Vagina (tissue), 2 donors: ENCODE measurements at places on chromosomes 5 and 9. TPM values are rescaled to one million over a fixed set of nuclear protein-coding genes. Genes with fewer than 3 reads are reported as not detected.

DNA sequence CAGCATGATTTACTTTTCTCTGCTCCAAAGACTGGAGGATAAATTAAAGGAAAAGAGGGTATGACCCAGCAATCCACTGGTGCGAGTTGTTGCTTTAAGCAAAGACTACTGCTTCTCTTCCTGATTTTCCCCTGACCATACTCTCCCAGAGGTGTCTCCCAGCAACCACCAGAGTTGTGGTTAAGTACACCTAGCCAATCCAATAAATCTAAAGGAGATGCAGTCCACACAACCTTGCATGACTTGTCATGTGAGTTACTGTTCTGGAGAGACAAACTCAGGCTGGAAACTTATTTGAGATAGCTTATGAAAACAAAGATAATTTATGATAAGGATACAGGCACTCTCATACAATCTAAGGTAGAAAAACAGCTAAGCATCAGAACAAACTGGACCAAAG is 11.9 kb downstream of the TMC1 start:
- no peak for DNase-seq

DNA sequence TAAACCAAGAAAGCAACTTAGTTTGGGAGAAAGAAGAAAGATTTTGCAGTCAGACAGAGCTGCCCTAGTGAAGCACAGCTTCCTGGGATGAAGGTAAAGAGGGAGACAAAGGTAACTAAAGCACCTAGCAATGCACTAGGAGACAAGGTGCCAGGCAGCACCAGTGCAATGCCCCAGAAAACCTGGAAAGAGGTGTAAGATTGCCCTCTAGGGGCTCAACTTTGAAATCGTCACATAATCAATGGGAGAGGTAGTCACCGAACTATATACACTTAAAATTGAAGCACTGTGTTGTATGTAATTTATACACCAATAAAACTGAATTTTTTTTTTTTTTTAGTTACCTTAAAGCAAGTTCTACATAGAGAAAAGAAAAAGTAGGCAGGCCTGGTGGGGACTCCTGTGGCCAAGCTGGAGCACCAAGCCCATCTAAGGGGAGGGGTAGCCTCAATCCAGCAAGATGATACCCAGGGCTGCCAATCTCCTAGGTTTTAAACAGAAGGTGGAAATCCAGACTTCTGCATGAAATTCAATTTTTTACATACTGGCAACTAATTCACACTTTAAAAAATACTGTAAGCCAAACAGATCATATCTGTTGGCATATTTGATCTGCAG is 48.2 kb downstream of the CDK5RAP2 start:
- no peak for DNase-seq

The CSF2 gene
- not detected for total RNA-seq

GRCh38 chr5:148792744-148793143 is 33.7 kb upstream of the ADRB2 start:
- no peak for DNase-seq

GRCh38 chr5:675871-676698 is 17.1 kb downstream of the TPPP start:
- DNase-seq, result no peak

GRCh38 chr5:157072508-157072907 is 13.6 kb upstream of the HAVCR1 start:
- no peak for DNase-seq

The CBY3 gene
- total RNA-seq, result not detected

The WNT8A gene
- total RNA-seq, result not detected

The OR13C3 gene
- total RNA-seq, result not detected

DNA sequence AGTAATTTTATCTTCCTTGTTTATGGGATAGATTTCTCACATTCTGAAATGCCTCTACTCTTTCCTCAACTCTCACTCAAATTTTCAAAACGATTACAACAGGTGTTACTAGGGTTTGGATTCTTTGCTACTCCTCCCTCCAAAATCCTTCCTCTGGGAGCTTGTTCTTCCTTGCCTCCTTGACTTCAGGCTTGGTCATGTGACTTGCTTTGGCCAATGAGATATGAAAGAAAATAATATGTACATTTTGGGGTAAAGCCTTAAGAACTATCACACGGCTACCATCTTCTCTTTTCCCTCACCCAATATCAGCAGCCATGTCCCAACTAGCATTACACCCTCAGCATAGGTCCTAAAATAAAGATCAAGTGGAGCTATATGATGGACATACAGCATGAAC is 28.8 kb upstream of the SLC1A1 start:
- no peak for DNase-seq

DNA sequence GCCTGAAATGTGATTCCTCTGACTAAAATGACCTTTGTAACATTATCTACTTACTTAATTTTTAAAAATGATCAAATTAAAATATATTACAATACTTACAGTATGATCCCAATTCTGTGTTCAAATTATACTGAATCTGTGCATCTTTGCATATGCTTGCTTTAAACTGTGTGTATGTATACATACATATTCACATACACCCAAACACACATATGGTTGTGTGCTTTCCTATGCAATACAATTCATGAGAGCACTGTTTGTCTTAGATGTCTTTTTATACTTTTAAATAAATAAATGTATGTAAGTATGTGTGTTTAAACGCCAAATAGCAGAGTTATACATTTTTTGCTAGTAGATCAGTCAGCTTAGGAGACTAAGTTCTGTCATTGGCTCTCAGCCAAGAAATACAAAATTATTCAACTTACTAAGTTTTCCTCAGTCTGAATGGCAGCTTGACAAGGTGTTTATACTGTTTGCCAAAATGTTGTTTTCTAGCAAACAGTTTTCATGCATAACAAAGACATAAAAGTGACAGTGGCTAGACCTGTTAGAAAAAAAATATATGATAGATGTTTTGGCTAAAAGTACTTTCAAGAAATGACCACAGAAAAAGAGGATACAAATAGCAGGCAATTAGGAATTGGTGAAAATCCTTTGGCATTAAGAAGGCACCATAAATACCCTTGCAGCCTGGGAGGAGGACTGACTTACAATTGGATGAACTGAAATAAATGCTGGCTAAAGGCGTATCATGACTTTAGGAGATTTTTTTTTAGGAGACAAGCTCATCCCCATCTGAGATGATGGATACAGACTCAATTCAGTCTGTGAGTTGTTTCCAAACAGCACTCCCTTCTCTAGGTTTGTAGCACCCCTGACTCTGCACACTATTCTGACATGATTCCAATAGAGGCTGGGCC is 7.9 kb downstream of the TICAM2 start:
- DNase-seq, result no peak

The TAF11L5 gene
- total RNA-seq, result not detected

DNA sequence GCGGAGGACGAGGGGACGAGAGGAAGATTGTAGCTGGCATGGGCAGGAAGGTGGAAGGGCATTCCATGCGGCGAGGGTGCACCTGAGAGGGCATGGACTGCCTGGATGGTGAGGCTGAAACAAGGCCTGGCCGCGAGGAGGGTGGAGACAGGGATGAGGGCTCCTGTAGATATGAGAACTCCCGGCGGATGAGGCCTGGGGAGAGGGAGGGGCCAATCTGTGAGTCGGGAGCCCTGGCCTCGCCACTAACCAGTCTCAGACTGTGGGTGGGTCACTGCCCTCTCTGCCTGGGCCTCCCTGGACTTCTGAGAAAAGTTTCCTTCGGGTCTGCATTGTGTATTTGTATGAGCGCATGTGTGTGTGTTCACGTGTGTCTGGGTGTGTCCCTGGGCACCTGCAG is 55.4 kb downstream of the LMX1B start:
- no peak for DNase-seq

DNA sequence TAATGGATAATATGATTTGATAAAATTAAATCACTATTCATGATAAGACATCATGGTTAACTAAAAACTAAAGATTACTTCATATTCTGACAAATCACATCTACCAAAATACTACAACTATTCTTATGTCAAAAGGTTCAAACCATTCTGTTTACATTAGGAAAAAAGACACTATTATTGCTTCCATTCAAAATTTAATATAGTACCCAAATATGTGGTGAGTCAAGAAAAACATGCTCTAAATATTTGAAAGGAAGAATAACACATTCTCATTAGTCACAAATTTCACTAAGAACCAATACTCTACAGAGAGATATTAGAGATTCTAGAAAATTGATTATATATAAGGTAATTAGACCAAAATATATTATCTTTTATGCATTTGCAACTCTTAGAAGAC is 234.0 kb downstream of the TMEM232 start:
- DNase-seq, result no peak

The CARD6 gene
- 12.3 TPM for total RNA-seq

- no peak for DNase-seq
Measured at GRCh38 chr5:166493040-166493439, 1798.4 kb upstream of the WWC1 start.

The PAIP2 gene
- total RNA-seq, result 66.0 TPM

The LECT2 gene
- total RNA-seq, result not detected

The ACSL6 gene
- 0.49 TPM for total RNA-seq

DNA sequence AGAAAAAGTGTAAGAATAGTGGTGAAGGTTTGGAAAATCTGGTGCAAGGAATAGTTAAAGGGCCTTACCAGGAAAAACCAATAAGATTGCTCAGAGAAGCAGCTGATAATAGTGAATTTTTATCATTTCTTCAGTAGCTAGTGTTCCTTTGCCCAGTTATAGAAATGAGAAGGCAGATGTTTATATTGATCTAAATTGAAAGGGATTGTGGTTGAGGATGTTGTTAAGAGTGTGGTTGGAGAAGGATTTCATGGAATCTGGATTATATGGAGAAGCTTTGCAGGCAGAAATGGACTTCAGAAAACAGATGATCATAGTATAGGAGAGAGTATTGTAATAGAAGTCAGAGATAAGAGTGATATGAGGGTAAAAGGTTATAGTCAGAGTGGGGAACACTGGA is 102.6 kb downstream of the XRCC4 start:
- no peak for DNase-seq

The FOXD4L6 gene
- total RNA-seq, result not detected

- no peak for DNase-seq
Measured at GRCh38 chr5:32683125-32683524, 28.0 kb upstream of the NPR3 start.

GRCh38 chr9:136712690-136713544 is 545 bp downstream of the DIPK1B start:
- DNase-seq, result no peak

DNA sequence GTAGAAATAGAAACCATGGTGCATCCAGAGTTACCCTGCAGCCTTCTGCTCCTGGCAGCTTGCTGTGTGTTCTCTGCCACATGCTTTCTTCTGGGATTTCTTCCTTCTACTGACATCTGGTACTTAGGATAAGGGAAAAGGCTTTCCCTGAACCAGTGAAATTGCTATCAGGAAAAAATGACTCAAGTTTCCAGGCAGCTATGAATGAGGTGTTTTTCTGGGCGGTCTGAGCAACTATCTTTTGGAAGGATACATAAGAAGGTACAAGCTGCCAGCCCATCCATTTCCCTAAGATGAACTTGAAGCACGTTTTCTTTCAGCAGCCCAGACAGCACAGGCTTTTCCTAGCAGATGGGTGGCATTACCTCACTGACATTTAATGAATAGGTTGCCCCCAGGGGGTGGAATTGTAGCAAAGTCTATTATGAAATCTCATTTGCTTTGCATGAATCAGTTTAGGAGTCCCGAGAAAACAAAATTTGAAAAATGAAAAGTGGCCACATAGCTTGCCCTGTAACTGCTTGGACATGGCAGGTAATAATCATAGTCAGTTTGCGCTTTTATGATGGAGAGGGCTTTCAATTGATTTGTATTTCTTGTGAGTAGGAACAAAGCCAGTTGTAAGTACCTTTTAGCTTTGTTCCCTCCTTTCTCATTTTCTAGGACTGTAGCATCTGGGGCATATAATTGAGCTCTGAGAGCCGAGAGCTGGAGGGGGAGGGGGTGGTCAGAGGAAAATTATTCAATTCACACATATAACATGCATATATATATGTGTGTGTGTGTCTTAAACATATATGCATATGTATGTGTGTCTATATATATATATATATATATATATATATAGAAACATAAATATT is 108.5 kb downstream of the C9orf152 start:
- DNase-seq, result no peak

DNA sequence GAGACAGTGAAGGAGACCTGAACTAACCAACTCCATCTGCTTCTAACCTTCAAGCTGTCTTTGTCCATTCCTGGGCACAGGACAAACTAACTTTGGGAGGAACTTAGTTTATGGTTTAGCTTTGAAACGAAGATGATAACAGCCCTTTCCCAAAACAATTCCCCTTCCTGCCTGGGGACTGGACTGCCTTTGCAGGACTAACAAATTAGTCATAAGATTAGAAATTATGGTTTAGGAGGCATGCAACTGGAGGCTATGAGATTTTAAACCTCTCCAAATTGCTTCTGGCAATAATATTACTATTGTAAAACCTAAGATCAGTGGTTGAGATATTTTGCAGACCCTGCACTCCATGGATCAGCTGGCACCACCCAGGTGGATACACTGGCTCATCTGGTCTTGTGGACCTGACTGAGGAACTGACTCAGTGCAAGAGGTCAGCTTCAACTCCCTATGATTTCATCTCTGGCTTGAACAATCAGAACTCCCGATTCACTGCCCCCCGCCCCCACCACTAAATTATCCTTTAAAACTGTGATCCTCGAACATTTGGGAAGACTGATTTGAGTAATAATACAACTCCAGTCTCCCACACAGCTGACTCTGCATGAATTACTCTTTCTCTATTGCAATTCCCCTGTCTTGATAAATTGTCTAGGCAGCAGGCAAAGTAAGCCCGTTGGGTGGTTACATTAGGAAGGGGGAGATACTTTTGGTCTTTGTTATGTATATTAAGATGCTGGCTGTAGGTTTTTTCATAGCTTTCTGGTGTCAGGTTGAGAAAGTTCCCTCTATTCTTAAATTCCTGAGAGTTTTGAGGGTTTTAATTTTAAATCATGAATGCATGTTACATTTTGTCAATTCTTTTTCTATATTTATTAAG is 213.3 kb downstream of the TSSK1B start:
- DNase-seq, result peak; percentile 58

The MXD3 gene
- total RNA-seq, result 5.4 TPM

- no peak for DNase-seq
Measured at GRCh38 chr5:108094800-108095199, 287.1 kb downstream of the FBXL17 start.

- DNase-seq, result no peak
Measured at GRCh38 chr5:43619380-43619779, 16.4 kb downstream of the NNT start.

DNA sequence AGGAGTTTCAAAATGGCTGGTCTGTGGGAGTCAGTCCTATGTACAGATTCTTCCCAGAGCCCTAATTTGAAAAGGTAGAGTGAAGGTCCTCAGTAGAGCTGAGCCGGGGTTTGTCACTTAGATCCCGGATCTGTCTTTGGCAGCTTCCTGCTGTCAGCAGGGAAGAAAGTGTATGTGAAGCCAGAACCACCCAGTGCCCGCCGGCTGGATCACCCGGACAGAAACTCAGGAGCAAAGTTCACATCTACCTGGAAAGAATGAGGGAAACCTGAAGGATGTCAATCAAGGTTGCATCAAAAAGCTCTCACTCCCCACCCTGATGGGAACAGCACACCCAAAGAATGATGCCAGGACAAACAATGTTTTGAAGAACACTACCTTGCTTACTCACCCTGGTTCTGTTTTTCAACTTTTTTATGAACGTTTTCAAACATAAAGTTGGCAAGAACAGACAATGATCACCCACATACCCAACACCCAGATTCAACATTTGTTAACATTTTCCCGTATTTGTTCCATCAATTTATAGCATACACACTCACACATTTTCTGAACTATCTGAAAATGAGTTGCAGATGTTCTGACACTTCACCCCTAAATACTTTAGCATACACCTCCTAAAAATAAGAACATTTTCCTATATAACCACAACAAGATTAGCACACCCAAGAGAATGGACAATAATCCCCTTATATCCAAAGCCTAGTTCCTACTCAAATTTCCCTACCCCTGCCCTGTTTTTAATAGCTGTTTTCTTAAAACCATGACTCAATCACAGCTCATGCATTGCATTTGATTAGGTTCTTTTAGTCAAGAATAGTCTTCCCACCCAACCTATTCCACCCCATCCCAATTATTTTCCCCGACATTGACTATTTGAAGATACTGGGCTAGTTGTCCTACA is 133.9 kb downstream of the LHFPL2 start:
- no peak for DNase-seq
